Amniotic epithelial cell (primary cell): ENCODE measurements at places on chromosomes 4 and X.

DNA sequence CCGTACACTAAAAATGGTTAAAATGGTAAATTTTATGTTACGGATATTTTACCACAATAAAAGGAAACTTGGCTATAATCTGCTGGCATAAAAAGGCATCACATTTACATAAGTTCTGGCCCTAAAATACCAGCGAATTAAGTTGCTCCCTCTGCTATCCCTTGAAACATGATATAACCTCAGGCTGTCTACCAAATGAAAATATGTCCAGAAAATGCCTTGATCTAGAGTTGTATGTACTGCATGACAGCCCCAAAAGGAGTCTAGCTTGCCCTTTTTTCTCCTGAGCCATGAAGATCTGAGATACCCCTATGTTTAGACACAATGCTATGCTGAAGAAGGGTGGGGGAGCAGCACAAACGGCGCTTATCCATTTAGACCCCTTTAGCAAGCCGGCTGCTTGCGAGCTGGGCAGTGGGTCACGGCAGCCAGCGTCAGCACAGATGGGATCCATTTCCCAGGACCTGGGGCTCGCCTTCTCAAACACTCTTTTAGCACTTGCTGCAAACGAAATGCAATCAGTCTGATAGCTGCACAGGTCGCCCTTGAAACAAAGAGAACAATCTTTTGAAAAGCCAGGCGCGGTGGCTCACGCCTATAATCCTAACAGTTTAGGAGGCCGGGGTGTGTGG, 77.0 kb downstream of the AFAP1 start:
- no peak for DNase-seq

DNA sequence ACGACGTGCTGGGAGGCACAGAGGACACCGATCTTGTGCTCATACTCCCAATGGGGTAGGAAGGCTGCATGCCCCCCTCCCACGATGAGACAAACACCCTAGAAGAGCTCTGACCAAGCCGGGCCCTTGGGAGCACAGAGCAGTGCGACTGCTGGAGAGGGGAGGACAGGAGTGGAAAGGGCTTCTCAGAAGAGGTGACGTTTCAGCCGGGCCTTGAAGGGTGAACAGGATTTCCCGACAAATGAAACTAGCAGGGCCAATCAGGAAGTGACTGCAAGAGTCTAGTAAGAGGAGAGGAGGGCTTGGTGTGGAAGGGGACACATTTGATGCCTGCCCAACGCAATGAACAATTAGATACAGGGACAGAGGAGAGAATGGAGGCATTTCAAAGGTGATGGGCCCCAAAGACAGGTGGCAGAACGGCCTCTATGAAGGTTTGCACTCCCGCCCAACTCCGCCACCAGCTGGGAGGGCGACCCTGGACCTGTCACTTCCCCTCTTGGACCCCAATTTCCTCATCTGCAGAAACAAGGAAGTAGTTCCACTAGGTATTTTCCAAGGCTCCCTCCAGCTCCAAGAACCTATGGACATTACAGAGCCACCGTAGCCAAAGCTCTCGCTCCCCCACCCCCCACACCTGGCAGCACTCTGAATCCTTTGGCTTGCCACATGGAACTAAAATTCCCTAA, 3.9 kb downstream of the HCFC1 start:
- DNase-seq: no peak

- DNase-seq: no peak
Observed at GRCh38 chr4:39441593-39441992, 17.1 kb downstream of the RPL9 start.

- DNase-seq: no peak
Observed at GRCh38 chr4:57318703-57319102, 208.5 kb upstream of the IGFBP7 start.

DNA sequence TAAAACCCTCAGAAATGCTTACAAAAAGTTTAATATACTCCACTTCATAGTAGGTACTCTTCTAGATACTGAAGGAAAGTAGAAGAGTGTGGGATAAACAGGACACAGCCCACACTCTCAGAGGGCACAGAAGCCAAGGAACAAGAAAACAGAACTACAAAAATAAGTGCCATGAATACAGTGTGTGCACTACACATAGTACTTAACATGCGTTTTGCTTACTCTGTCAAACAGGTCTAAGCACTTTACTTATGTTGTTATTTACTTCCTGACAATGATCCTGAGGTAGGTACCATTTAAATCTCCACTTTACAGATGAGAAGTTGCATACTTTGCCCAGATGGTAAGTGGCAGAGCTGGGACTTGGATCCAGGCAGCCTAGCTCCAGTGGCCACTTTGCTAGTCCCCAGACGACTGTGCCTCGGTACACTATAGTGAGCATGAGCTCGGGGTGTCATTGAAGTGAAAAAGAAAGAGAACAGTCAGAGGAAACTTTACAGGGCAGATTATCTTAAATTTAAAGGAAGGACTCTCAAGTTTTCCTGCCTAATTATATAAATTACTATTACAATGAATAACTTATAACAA, 120.3 kb downstream of the BANK1 start:
- DNase-seq: no peak

DNA sequence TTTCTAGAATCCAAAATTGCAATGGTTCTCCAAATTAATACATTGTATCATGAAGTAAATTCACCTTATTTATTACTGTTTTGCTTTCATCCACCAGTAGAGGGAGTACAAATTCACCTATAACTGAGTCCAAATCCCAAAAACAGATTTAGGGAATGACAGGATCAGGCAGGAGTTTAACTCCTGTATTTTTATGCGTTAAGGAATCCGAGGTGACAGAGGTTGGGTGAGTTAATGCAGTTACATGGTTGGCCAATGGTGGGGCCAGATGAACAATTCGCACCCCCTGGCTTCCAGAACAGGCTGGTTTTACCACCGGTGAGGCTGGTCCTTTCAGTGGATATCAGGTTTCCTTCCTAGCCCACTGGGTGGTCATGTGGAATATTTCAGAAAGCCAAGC, 82.4 kb downstream of the MTNR1A start:
- DNase-seq: peak; percentile 44

GRCh38 chr4:173380987-173381386, 10.2 kb downstream of the SAP30 start:
- DNase-seq: no peak

DNA sequence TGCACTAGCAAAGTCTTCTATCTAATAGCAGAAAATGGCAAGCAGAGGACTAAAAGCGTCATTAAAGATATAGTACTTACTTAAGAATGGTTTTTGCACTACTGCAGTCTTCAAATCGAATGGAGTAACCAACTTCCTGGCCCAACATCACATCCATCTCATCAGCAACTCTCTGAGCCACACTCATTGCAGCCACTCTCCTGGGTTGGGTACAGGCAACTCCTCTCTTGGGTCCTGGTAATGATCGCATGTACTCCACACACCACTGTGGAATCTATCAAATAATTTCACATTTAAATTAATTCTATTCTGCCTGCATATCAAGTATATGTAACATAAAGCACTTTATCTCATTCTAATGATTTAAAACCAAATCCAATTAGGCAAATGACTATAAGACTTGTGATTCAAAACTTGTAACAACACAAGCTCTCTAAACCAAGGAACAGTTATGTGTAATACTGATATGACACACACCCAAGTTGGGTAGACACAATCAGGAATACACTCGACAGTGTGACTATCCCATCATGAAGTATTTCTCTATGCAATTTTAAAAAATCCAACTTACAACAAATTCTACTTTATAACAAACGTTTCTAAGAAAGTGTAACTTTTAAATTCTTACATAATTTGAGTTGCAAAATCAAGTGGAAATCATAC, 13.6 kb downstream of the DHX15 start:
- DNase-seq: no peak

- no peak for DNase-seq
Observed at GRCh38 chr4:174096456-174096855, 187.0 kb downstream of the FBXO8 start.

DNA sequence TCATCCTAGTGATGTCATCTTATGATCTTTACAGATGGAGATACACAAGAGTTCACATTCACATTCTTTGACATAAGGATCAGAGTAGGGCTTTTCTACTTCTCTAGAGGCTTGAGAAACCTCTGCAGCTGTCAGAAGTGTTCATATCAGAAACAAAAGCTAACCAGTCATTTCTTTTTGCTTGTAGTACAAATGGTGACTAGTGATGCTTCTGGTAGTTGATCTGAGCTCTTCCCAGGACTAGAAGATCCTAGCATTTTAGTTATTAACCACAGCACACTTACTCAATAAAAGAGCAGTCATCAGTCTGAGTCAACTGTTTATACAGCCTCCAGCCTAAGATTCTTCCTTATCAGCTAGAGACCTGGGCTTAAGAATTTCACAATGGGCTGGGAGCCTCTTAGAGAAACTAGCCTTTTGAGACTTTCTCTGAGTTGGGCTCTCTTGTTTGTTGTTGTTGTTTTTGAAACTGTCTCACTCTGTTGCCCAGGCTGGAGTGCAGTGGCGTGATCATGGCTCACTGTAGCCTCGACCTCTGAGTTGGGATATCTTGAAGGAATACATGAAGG, 84.1 kb downstream of the TMEM164 start:
- DNase-seq: peak; percentile 99

DNA sequence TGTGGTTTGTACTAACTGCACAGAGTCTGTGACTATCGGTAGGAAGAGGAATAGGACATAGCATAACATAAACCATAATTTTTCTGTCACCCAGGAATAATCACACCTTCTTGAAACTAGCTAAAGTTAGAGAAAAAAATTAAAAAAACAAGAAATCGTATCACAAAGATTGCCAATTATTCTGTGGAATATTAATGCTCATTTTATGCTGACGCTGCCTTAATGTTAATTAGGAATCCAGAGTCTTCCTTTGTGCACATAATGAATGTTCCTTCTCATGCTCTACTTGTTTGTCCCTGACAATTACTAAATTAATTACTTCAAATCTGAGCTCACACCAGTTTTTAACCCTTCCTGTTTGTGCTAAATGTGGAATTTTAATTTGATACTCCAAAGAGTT, 772.7 kb upstream of the EPHA5 start:
- DNase-seq: no peak

DNA sequence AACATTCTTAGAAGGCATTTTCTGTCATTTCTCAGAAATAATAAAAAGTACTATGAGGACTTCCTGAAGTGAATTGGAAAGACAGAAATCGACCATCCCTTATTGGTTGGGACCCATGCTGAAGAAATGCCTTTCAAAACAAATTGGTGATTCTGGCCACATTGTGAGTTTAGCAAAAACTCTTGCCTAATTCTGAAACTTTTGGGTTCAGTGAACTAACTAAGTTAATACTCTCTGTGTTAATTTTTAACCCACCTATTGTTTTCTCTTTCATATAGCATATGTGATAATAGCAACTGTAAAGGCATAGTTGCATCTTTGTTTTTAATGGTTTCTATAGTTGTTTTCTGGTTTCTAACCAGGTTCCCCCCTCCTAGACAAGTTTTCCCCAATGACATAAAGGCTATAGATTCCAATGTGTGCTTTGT, 129.3 kb upstream of the FAT1 start:
- DNase-seq: no peak

GRCh38 chrX:112967341-112967740, 126.7 kb upstream of the AMOT start:
- DNase-seq: no peak

- DNase-seq: no peak
Observed at GRCh38 chr4:120724656-120725055, 197.9 kb downstream of the PRDM5 start.

DNA sequence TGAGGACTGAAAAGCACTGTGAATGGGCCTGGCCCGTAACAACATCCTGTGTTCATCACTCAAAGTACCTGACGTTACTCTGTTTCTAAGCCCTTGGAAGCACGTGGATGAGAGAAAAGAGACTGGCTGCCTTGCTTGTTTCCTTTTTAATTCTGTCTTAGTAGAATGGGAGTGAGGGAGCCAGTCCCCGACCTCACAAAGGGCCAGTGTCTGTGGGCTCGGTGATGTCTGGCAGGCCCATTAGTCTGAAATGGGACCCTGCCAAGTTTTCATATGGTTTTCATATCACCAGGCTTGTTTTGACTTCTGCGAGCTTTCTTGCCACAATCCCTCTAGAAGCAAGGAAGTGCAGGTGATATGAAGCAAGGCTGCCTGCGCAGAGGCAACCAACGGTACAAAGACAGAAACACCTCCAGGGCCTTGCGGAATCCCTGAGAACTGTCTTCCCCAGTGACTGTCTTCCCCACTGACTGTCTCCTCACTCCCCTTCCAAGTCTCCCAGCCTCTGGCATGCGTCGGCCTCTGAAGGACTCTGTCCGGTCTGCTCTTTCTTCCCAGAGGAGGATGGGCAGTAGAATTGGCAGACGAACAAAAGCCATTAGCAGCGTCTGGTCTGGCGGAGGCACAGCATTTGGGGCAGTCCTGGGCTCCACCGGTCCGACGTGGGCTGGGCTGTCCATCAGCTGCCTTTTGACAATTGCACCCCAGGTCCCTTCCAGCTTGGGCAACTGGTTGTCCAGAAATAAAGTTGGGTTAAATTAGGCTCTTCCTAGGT, 20.2 kb upstream of the RASL11B start:
- DNase-seq: peak; percentile 39

DNA sequence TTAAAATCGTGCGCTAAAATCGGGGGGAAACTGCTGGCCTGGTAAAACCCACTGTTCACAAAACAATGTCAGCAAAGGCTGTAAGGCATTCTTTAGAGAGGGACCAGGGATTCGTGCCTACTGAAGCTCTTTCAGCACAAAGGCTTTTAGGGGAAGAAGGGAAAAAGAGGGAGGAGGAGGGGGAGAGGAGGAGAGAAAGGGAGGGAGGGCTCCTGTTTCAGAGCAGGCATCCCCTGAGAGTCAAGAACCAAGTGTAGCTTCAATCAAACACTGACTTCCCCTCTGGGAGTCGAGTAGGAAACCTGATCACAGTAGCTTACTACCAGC, 9.5 kb downstream of the BCOR start:
- DNase-seq: no peak

DNA sequence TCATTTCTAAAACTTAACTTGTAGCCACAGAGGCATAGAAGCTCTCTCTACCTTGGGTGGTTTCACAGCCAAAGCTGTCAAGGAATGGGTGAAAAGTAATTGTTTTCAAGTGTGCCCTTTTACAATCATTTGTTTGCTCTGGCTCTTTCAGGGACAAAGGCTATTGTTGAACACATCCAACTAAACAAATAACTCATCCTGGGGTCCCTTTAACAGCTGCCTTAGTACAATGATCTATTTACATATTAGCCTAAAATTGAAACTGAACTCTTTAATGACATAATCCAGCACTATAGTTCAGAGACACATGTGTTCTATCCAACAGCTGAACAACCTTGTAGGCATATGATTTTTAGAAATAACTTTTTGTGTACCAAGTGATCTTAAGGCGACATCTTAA, 3.7 kb downstream of the HHIP start:
- no peak for DNase-seq

- no peak for DNase-seq
Observed at GRCh38 chr4:3091464-3091863, 17.0 kb downstream of the HTT start.

DNA sequence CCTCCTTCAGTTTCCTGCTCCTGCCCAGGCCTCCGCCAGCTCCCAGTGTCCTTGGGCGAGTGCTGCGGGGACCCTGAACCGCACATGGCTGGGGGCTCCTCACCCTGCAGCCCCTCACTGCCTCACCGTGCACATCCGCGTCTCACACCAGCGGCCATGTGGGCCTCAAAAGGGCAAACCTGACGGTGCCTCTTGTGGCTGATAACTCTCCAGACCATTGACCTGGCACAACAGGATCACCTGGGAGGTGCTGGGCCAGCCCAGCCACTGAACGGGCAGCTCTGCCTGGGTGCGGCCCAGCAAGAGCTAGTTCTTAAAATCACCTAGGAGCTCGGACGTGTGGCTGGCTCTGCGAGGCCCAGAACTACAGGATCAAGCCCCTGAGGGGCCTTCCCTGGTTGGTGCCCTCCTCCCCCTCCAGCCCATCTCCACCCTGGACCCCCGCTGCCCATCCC, 4.1 kb upstream of the S100P start:
- DNase-seq: no peak
